Myocyte (in vitro differentiated cells): ENCODE measurements at places on chromosomes 5 and 9.

DNA sequence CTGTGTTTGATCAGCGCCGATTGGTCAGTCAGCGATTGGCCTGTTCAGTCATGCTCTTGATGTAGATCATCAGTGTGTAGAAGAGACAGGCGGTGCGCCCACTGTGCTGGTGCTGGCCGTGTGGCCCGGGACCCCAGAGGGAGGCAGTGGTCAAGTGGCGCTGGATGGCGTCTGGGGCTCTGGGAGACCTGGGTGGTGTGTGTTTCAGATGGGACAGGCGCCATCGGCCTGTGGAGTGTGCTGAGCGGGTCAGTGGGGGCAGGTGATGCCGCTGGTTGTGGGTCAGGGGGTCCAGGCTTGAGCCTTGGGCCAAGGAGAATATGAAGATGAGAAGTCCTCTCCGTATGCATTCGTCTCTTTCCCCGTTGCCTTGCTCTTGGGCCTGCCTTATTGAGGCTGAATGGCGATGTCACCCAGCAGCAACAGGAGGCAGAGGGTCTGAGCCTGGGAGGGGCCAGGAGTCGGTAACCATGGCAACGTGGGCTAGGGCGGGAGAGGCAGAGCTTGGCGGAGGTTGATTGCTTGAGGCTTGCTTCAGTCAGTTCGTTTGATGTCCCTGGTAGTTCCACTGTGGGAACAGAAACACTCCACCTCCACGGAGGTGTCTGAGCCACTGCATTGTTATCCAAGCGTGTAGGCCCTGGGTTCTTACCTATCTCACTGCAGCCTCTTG is 117.8 kb upstream of the CACNA1B start:
- DNase-seq, result no peak

GRCh38 chr9:6938447-6938846 is 180.7 kb downstream of the KDM4C start:
- peak; percentile 98 for DNase-seq

- no peak for DNase-seq
Observed at GRCh38 chr9:1170918-1171317, 120.8 kb downstream of the DMRT2 start.

DNA sequence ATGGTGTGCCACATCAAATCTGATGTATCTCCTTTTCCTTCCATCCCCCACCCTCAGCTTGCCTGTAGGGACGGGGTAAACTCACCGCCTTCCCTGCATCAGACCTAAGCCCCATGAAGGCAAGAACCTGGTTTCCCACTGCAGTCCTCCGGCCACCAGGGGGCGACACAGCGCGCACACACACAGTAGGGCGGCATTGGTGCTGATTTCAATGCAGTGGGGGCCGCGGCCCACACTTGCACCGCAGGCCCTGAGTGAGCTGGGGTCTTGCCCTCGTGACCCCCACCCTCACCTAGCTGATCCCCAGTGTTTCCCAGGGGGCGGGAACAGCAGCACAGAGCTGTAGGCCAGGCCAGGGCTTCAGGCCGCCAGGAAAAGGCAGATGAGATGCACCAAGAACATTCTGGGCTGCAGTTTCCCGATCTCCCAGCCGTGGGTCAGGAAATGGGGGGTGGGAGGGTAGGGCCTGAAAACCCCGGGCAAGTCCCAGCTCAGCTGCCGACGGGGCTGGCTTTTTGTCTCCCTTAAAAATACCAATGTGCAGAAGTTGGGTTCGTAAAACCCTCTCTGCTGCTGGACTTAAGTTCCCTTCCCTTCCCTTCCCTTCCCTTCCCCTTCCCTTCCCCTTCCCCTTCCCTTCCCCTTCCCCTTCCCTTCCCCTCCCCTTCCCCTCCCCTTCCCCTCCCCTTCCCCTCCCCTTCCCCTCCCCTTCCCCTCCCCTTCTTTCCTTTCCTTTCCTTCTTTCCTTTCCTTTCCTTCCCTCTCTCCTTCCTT is 19.5 kb downstream of the FAM163B start:
- DNase-seq, result no peak

DNA sequence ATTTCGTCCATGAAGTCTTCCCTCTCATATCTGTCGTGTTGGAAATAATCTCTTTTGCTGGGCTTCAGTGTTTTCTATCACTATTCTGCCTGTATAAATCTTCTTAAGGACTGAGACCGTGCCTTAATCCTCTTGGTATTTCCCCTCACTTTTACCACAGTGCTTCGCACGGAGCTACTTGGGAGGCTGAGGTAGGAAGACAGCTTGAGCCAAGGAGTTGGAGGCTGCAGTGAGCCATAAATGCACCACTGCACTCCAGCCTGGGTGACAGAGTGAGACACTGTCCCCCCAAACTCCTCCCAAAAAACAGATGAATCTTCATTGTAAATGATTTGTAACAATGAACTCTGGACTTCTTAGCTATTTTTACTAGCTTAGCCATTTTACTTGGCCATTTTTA is 57.8 kb downstream of the PHAX start:
- DNase-seq, result no peak

DNA sequence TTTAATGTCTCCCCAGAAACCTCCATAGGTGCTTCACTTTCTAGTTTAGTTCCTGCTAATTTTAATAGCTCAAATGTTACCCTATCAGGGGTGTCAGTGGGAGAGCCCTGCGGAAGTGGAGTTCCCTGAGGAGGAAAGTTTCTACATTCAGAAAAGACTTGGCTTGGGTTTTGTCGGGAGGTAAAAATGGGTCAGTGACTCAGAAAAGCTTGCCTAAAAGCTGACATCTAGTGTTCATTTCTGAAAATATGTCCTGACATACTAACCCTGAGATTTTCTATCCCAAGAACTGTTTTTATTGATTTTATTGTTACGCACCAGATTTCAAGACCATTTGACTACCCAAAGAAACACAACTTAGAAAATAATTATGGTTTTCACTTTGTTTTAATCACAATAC is 40.9 kb upstream of the GLDC start:
- peak; percentile 42 for DNase-seq

GRCh38 chr9:127437497-127438264 is 13.5 kb downstream of the ZNF79 start:
- DNase-seq, result no peak

- no peak for DNase-seq
Observed at GRCh38 chr5:151578326-151579025, 12.7 kb downstream of the FAT2 start.

- DNase-seq, result no peak
Observed at GRCh38 chr9:3980212-3980611, 319.7 kb downstream of the GLIS3 start.

DNA sequence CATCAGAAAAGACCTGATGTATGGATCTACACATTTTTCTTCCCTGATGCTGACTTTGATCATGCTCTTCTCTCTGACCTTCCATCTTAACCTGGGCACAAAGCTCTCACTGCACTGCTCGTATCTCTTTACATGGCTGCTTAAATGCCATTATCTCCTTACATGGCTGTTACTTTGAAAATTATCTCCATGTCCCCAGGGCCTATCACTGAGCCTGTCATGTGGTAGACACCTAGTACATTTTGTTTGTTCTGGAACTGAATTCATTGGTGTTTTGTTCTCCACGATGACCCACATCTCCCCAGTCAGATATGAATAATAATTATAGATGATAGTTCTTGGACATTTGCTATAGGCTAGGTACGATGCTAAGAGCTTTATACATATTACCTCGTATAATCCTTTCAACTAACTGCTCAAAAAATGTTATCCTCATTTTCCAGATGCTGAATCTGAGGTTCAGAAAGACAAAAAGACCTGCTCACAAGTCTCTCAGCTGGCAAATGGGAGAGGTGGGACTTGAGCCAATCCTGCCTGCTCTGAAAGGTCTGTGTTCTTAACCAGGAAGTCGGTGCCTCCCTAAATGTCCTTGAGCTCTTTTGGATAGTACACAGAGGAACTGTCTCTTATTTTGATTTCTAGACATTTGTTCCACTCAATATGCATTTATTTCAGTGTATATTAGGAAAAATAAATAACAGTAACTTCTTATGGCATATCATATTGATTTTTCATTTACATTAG is 9.8 kb upstream of the CPEB4 start:
- DNase-seq, result no peak

DNA sequence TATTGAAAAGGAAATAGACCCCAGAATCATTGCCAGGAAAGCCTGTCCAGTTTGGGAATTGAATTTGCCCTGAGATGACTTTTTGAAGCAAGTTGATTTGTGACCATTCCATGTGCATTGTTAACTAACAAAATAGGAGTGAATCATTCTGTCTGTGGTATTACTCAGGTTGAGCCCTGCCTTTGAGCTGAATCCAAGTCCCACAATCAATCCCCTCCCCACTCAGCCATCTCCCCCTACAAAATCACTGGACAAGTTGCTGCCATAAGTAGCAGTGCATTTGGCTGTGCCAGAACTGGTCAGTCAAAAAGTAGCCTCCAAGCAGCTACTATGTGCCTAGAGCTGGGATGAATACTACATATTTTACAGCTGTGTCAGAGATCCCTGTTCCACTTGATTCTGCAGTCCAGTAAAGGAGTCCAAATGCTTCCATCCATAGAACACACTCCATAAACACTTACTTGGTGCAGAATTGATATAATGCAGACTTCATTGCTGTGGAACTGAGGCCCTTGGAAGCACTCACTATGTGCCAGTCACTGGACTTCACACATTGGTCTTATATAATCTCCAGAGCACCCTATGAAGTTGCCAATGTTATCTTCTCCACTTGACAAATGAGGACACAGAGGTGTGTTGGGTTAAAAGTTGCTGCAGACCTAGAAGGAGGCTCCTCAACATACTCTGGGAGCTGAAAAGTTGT is 96.1 kb downstream of the ZNF462 start:
- DNase-seq, result no peak

DNA sequence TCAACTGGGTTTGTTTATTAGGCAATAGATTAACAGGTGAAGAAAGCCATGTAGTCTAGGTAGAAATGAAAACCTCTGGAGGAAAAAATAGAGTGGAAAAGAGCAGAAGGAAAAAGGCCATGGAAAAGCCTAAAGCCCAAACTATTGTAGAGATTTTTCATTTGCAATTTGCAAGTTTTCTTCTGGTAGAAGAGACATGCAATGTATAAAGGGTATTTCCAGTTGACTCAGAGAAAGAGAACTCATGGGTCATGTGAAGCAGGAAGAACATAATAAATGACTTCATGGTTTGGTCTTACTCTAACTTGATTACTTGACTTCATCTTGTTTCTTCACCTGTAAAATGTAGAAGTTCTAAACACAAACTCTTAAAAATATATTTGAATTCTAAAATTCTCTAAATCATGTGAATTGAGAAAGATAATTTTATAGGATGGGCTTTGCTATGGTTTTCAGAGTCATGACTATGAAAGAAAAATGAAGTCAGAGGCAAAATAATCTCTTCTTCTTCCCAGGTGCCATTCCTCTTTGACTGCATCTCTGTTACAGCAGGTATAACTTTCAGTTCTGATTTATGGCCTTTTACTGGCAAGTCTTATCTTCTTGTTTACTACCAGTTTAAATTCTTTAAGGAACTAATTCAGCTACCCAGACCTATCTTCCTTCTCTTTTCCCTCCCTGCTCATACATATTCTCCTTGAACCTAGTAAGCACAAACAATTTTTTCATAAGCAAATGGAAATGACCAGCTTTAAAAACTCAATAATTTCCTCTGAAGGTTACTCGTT is 47.7 kb upstream of the TMC1 start:
- no peak for DNase-seq

DNA sequence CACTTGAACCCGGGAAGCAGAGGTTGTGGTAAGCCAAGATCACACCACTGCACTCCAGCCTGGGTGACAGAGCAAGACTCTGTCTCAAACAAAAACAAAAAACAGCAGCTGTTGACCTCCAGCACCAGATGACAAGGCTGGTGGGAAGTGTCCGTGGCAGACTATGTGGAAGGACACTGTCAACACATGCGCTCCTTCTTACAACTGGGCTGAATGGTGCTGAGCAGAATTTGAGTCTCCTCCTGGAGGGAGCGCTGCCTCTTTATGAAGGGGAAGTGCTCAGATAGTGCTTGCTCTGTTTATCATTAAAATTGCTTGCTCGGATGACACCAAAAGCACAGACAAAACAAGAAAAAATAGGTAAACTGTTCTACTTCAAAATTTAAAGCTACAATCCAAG is 9.2 kb upstream of the CFAP157 start:
- peak; percentile 79 for DNase-seq

- no peak for DNase-seq
Observed at GRCh38 chr9:127049581-127049980, 72.9 kb downstream of the ANGPTL2 start.

DNA sequence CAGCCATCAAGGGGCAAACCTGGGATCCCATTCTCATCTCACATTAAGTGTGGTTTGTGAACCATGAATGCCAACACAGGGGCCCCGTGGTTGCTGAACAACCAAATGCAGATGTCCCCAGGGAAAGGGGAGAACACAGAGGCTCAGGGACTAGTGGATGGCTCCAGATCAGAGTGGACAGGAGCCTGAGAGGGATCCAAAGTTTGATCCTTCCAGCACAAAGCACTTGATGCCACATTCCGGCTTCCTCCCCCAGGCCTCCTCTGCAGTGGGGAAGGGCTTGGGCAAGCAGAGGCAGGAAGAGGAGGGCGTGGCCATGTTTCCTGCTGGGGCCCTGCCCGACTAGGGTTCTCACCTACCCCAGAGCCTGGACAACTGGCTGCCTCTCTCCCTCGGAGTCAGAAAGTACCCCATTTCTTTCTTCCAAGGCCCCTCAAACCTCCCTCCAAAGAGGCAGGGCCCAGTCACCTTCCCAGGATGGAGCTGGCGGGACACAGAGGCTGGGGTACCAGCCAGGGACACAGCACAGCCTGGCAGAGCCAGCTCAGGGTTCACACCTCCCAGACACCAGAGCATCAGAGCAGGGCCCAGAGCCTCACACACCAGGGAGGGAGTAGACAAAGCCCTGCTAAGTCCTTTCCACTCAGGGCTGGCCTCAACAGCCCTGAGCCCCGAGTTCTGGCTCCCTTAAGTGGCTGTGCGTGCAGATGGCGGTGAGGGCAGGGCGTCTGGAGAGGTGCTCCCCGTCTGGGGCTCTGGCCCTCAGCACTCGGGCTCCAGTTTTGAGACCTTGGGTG is 4.3 kb upstream of the RNF44 start:
- DNase-seq, result no peak

- DNase-seq, result no peak
Observed at GRCh38 chr5:74303578-74303977, 336.9 kb downstream of the ENC1 start.

DNA sequence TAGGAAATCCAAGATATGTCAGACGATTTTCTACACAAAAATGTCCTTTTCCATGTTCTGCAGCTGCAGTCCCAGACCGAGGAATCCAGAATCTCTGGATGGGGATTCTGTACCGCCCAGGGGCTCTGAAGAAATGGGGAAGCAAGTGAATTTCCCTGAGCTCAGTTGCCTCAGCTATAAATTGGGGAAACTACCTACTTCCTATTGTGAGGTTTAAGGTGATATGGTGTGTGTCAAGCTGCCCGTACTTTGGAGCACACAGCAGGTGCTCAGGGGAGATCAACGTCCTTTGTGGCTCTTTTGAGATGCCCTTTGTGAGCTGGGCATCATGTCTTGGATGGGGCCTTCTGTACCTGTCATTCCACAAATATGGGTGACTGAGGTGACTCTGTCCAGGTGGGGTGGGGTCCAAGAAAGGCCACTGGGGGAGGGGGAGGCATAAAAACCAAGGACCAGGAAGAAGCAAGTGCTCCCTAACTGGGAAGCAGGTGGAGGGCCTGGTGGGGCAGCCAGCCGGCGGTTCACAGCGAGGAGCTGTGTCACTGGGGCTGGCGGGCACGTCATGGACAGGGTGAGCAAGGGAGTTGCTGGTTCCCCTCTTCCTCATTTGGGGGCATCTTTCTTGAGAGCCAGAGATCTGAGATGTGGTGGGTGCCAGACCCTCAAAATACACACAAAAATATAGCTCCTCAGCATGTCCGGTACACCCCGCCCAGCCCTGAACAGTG is 116.0 kb downstream of the CRB2 start:
- no peak for DNase-seq
